ENCODE measurements at places on chromosomes 16 and 17. TPM values are rescaled to one million over a fixed set of nuclear protein-coding genes. Genes with fewer than 3 reads are reported as not detected.

- ATAC-seq = no peak
Observed at GRCh38 chr17:2980211-2980903, 83.0 kb downstream of the OR1D5 start.

Gene KRTAP29-1
- not detected for total RNA-seq

Gene ITGA2B
- 3.5 TPM for total RNA-seq

DNA sequence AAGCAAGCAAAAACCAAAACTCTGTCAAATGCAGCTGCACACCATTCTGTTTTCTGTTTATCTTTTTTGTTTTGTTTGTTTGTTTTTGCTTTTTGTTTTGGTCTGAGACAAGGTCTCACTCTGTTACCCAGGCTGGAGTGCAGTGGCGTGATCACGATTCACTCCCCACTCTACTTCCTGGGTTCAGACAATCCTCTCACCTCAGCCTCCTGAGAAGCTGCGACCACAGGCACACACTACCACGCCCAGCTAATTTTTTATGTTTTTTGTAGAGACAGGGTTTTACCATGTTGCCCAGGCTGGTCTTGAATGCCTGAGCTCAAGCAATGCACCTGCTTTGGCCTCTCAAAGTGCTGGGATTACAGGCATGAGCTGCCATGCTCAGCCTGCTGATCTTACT lies 19.3 kb upstream of the SLFN13 start:
- ATAC-seq = no peak

Gene CA7
- not detected for total RNA-seq

DNA sequence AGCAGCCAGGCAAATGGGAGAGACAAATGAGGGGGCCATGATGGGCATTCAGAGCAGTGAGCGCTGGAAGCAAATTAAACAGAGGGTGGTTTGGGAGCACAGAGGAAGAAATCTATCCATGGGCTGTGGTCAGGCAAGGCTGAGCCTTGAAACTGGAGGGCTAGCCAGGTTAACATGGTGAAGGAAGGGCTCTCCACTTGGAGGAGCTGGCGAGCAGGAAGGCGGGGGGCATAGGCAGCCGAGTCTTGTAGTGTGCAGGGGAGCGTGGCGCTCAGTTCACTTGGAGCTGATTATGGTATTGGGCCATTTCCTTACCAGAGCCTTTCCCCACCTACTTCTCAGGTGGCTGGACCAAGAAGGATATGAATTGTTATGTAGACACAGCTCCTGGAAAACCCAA lies 189.7 kb downstream of the SNX29 start:
- ATAC-seq = no peak

All from motor neuron (in vitro differentiated cells).